ENCODE measurements at places on chromosomes 12 and 14.
A peak's percentile ranks its signal among the peaks of the same experiment; 100 is the strongest.

- DNase-seq = no peak
Measured at GRCh38 chr14:36618641-36619040, 36.2 kb upstream of the NKX2-8 start.

DNA sequence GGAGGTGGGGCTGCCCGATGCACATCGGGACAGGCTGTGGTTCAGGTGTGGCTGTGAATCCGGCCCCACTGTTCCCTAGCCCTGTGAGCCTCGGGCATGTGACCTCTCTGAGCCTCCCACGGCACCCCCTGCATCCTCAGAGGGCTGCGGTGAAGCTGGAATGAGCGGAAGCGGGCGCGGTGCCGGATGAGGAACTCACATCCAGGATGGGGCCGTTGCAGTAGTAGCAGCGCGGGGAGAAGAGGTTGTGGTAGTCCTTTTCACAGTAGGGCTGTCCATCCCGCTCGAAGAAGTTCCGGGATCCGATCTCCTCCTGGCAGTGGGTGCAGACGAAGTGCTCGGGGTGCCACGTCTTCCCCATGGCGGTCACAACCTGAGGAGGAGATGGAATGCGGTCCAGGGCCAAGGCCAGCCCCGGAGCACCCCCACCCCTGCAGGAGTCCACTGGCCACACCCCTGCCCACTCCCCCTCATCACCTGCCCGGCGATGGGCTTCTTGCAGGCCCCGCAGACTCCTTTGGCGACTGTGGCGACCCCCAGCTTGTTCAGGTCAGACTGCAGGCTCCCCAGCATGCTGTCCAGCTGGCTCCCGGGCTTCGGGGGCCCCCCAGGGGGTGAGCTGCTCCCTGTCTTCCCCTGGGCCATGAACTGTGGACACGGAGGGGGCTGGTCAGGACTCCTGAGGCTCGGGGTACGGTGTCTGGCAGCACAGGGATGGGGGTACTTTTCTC, 13.9 kb upstream of the RPLP0 start:
- no peak for DNase-seq

GRCh38 chr14:100864206-100864605, 38.3 kb downstream of the MEG3 start:
- DNase-seq = no peak

DNA sequence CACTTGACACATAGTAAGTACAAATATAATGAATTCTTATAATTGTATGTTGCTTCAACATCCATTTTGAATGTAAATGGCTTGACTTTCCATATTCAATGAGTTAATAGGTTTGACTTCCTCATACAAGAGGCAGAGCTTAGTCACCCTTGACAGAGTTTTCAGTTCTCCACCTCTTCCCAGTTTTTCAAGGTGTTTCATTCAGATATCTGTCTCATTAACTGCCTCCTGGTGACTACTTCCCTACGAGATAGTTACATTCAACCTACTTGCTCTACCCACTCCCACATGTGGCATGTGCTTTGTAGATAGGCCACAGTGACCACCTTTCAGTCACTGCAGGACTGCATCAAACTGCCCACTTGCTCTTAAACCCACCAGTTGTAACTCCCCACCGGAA, 60.0 kb downstream of the MYF5 start:
- DNase-seq = no peak

- no peak for DNase-seq
Measured at GRCh38 chr12:94571556-94571955, 78.8 kb downstream of the TMCC3 start.

GRCh38 chr12:73124480-73124879, 852.3 kb downstream of the TRHDE start:
- DNase-seq = no peak

DNA sequence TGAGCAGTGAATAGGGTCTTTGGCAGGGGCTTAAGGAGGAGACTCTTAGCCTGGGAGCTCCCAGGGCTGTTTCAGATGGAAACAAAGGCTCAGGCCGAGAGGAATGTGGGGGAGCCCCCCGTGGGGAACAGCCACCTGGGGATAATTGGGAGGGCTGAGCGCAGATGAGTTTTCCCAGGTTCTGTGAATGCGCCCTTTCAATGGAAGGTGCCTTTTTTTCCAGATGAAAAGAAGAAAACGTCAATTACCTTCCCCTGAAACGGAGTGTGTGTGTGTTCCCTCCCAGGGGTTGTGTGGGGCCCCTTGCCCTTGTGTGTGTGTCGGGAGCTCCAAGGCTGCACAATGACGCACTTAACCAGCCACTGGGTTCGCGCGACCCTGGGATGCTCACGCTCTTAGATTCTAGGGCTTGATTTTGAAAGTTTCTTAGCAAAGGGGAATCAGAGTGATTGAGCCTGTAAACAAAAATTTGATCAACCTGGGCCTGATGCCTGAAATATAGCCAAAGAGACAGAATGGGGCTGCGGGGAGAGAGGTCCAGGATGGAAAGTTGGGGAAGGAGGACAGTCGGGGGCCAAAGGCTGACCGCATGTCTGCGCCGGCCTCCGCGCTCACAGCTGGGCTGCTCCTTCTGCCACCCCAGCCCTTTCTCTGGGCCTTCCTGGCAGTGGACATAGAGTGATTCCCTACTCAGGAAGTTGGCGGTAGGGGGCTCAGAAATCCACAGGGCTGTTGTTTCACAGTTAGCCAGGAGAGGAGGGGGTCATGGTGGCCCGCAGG, 14.6 kb downstream of the MEG3 start:
- no peak for DNase-seq

DNA sequence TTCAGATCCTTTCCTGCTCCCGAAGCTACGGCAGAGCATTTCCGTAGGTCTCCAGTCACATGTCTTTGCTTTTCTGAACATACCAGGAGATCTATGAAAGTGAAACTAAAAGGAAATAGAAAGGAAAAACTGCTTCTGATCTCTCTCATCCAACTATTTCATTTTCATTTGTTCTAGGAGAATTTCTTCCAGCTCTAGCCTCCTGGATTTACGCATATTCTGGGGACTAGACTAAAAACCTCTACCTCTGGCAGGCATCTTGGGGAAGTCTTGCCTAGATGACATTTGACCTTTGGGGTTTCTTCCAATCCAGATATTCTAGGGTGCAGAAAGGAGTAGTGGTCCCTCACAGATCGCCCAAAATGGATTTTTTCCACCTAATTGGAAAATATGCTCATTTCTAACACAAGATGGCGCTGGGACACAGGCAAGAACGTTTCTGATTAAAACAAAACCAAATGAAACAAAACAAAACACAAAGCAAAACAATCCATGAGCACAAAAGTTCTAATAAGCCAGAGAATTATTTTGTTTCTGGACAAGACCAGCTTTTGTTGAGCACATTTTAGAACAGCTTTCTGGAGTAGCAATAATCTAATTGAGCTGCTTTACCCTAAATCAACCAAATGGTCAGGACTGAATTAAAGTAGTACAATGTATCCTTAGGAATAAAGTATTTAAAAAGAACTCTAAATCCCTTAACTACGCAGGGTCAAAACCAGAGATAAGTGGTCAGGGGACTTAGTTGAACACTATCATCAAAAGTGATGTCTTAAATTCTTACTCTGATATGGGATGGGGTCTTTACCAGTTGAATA, 12.3 kb upstream of the PARP11 start:
- peak; percentile 57 for DNase-seq

- no peak for DNase-seq
Measured at GRCh38 chr12:91203610-91204009, 21.0 kb upstream of the DCN start.

DNA sequence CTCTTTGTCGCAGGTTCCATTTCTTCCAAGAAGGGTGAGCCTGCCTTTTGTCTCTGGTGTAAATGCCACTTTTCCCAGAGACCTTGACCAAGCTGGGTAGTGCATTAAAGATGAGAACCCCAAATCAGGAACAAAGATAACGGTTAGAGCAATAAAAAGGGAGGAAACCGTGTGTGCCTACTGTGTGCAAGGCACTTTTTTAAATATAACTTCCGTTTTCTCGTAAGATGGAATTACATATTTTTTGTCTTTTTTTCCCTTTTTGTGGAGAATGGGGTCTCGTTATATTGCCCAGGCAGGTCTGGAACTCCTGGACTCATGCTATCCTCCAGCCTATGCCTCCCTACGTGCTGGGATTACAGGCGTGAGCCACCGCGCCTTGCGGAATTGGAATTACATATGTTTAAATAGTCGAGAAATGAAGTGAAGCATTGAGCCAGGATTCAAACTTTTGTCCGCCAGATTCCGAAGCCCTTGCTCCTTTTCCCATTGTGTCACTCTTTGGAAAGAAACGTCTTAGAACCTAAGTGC, 506 bp upstream of the NABP2 start:
- DNase-seq = no peak

DNA sequence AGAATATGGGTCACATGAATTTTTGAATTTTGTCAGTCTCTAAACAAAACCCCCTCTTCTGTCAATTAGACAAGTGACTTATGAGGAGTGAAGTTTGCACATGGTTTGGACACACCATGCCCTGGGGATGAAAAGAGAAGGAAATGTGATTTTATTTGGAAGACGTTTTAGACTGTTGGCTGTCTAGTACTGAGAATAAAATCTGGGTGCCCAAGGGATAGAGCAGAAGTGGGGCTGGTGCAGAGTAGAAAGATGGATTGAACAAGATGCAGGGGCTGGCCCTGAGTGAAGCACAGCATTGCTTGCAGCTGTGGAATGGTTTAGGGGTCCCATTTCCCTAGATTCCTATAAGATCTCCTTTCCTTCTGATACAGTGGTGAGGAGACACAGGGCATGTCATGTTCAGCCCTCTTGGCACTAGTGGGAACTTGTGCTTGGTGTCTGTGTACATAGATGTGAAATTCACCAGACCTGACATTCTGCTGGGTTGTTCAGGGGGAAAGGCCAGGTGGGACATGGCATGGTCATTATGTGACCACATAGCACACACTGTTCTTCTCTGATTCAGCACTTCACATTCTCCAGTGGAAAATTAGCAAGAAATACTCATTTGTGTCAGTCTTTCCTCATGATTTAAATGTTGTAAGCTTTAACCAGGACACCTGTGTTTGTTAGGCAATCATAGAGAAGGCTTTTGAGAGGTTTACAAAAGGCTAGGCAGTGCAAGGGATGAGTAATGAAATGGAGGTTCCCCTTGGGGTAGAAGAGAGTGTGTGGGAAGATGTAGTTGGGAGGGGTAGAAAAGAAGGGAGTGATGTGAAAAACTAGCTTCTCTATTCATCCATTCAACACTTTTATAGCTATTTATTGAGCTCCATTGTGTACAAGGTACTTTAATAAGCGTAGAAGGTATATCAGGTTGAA, 202.3 kb upstream of the IGF1 start:
- DNase-seq = no peak

DNA sequence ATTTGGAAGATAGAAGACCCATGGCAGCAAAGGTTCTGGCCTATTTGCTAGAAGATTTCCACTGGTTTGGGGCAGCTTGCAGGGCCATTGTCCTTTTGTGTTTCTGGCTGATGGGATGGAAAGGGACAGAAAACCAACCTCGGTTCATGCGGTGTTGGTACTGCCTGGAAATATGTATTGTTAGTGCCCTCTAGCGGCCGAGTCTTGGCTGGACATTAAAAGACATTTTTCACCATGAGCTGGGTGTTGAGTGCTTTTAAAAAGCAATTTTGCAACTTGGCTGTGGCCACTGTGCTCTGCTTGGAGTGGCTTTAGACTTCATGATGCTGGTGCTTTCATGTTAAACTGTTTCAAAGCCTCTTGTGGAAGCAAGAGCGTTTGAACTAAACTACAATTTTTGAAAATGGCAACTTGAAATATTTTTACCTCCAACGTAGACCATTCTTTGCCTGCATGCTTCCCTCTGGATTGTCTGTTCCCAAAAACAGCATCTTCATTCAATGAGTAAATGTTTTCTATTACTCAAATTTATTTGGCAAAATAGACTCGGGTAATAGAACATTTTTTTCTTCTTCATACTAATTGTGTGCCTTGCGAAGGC, 102.7 kb upstream of the TBX5 start:
- DNase-seq = peak; percentile 40

Data from SK-N-MC (cell line).